ENCODE measurements at places on chromosomes 16 and 17.
A peak's percentile ranks its signal among the peaks of the same experiment; 100 is the strongest.

DNA sequence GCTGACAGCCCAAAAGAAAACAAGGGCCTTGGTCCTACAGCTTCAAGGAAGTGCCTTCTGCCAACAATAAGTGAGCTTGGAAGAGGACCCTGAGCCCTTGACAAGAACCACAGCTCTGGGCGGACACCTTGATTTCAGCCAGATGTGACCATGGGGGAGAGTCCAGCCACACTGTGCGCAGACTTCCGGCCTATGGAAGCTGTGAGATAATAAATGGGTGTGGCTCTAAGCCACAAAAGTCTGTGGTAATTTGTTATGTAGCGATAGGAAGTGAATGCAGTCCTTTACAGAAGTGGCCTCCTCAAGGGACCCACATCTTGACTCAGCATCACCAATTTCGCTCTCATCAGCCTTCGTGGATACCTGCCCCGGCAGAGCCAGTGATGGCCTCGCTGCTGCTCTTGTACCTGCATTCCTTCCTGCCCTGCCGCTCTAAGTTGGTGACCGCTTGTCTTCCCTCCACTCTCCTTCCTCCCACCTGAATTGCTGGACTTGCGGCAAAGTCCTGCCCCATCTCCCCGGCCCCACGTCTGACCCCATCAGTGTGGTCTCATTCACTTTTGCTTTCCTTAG is 29.3 kb downstream of the PRSS54 start:
- DNase-seq, result peak; percentile 97

DNA sequence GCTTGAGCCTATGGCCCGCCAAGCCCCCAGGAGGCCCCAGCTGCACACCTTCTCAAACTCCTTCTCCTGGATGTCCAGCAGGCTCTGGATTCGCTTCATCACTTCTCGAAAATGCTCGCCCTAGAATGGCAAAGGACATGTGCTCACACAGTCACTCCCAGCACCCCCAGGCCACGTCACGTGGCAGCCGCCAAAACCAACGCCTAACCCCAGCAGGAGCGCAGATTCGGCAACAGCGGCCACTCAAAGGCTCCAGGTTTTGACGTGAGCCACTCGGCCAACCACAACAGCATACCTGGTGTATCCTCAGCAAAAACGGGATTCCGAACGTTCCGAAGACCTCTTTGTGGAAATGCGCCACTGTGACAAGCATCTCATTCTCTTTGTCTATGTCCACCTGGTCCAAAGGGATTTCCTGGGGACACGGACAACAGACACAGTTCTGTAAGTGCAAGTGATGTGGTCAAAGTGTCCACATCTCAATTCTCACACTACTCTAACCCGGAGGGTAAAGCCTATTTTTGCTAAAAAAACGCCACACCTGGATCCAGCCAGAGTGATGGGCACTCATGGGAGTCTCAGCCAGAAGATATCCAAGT is 12.7 kb downstream of the LITAFD start:
- DNase-seq, result no peak

GRCh38 chr17:31596382-31597323 is 205.2 kb downstream of the RAB11FIP4 start:
- DNase-seq, result peak; percentile 70

GRCh38 chr16:14007450-14007849 is 63.7 kb upstream of the MRTFB start:
- no peak for DNase-seq

DNA sequence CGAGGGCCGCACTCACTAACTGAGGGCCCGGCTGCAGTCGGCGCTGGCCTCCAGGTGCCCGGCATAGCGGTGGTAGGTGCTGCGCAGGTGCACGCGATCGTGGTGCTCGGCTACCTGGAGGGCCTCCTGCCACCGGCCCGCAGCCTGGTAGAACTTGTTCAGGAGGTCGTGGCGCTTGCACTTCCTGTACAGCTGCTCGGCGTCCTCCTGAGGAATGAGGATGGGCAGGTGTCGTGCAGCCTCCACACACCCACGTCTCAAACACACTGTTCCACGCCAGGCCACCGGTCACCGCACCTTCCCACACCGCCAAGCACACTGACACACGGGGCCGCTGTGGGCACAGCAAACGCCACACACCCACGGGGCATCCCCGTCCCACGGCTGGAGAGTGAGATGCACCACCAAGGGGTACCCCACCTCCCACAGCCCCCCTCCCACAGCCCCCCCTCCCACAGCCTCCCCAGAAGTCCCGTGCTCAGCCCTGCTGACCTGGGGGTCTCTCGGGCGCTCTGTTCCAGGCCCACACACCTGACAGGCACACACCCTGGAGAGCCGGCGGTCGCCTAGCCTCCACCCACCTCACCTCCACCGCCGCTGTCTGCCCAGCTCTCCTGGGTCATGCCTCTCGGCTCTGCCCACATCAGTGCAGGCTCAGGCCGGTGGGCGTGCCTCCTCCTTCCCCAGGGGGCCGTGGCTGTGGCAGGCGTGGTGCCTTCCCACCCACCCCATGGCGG is 7.4 kb upstream of the TMEM204 start:
- DNase-seq, result no peak

DNA sequence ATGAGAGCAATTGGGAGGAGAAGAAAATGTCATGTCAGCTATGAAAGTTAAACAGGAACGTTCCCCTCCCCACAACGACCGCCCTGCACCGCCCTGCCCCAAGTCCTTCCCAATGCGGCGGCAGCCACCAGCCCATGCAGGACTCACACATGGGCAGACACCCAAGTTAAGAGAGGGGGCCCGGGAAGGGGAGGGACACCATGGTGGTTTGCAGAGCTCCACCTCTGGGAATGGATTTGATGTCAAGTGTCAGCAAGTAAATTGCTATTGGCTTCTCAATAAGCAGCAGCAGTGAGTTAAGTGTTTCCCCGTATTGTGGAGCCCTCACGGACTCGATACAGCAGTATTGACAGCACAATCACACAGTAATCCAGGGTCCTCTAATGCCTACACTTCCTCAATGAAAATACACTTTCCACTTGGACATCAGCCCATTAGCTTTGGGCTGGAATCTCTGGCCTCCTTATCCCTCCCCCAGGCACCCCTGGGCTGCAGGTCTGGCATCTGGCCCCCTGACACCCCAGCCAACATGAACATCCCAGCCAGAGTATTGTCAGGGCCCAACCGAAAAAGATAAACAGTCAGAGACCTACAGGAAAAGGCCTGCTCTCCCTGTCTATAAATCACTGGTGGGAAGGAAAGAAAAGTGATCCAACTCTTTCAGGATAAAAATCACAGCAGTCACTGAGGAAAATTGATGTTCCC is 22.6 kb downstream of the ZFHX3 start:
- no peak for DNase-seq

DNA sequence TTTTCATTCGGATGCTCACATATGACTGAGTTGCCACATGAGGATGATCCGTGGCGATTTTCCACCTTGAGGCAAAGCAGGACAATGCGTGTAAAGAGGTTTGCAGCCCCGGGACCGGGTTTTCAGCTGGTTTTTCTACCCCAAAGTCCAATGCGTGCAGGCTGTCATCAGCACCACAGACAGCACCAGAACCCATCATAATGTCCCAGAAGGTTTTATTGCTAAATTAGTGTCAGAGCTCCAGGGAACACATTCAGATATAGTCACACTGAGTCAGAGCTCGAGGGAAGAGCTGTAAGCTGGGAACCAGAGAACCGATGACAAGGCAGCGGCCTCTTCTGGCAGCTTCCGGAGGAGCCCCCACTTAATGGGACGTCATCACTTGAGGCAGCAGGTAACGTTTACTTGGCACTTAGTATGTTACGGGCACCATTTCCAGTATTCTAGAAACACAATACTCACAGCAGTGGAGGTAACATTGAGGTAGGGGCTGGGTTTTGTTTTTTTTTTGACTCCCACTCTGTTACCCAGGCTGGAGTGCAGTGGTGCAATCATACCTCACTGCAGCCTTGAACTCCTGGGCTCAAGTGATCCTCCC is 8.9 kb upstream of the NAGPA start:
- DNase-seq, result no peak

GRCh38 chr16:1691276-1691675 is 13.2 kb downstream of the JPT2 start:
- peak; percentile 19 for DNase-seq

- DNase-seq, result peak; percentile 68
Observed at GRCh38 chr17:31225831-31226230, 71.2 kb downstream of the OMG start.

DNA sequence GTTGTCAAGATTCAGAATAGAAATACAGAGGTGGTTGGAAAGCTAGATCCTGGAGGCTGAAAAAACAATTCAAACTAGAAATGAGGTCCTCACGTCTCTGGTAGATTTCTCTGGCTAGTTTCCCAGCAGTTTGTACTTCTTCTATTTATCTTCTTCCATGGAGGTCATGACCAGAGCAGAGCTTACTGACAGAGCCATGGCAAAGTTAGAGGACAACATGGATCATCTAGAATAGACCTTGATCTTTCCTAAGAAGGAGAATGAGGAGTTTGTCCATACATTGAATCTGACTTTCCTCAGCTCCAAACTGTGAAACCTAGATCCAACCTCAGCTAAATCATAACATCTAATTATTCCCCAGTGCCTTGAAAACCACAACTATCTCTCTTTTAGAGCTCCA is 900.8 kb upstream of the GOT2 start:
- DNase-seq, result no peak

DNA sequence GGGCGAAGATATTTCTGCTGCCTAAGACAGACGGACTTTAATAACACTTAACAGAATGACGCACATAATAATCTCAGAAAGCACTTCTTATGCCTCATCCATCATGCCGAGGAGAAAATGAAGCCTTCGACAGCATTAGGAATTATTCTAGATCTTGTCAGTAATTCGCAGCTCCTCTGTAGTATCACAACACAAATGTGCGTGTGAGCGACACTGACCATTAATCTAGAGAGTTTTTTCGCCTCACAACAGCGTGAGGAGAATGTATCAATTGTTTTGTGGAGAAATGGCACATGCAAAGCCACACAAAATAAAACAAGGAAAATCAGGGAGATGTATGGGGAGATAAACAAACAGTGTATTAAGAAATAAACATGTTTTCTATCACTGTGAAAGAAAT is 410.2 kb upstream of the PSMD7 start:
- DNase-seq, result no peak

DNA sequence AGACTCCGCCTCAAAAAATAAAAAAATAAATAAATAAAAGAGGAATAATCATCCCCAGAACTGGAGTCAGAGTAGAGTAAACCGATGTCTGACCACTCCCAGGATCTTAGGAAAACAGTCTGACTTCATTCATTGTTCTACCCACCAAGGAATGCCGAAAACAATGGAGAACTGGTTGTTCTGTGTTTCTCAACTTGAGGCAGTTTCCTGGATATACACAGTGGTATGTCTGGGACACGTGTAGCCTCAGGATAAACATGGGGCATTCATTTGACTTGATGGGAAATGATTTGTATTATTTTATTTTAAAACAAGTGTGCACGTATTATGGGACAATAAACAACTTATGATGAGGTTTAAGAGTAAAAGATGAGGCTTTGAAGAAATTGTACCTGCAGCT is 32.8 kb upstream of the PAFAH1B1 start:
- DNase-seq, result no peak

DNA sequence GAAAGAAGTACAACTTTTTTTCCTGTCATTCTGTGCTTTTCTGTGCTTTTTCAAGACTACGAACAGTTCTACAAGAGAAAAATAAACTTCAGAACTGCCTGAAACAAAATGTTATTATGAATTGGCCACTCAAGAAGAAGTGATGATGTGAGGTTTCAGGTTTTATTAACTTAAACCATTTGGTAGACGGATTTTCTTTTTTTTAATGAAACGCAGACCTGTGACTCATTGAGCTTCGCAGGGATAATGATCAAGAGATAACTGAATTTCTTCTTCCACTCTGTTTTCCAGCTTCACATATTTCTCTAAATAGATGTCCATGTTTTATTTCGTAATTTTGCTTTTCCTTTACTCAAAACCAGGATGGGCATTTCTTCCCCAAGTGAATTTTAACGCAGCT is 32.7 kb downstream of the AIPL1 start:
- DNase-seq, result no peak

DNA sequence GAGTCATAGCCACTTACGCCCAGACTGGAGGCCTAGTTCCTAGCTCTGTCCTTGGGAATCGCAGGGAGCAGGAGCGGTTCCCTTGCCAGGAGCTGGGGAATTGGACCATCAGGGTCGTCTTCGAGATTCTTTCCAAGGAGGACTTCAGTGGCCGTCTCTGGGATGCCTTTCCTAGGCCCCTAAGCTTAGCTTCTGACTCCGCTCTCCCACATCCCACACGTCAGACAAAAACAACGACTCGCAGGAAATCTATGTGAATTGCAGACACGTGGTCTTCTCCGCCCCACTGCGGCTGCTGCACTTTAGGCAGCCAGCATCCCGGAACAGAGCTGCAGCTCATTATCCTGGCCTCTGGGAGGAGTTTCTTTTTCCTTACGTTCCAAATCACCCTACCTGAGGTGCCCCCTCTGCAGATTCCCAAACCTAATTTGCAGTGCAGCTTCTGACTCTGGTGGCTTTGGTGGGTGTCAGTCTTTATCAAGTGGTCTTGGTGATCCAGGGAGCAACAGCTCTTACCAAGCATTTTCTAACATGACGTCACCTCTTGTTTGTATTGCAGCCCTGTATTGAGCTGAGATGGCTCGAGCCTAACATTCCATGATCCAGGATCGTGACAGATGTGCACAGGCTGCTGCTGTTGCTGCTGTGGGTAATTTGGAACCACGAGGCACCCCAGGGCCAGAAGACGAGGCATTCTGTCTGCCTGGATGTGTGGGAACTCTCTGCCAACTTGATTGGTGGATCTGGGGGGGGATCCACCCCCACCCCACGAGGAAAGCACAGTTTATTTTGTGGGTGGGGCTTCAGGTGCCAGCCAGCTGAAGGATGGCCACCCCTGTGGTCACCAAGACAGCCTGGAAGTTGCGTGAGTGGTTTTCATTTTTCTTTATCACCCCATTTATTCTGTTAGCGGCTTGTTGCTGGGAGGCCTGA is 1.1 kb downstream of the KATNB1 start:
- DNase-seq, result peak; percentile 89

DNA sequence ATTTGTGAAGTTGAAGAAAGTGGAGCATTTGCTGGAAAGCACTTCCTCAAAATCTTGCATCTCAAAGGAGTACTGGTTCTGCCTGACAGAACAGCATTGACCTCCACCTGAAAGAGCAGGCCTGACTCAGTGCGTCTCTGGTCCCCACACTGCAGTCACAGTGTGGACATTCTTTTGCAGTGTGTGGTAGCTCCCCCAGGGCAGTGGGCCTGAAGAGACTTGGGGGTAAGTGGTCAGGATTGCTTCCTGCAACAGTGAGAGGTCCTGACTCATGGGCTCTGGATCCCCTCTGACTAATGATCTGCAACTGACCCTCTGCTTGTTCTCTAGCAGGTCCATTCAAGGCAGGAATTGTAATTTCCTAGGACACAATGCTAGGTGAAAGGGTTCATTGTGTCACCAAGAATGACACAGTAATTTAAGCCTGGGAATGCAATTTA is 204.9 kb upstream of the KCNJ16 start:
- DNase-seq, result no peak
